ENCODE measurements at places on chromosomes 11 and 22. TPM values are rescaled to one million over a fixed set of nuclear protein-coding genes. Genes with fewer than 3 reads are reported as not detected.

SIK2 gene
- 25.3 TPM for total RNA-seq

MISFA gene
- 6.0 TPM for total RNA-seq

ELFN2 gene
- 1.1 TPM for total RNA-seq

H19 gene
- total RNA-seq, result 76.5 TPM

DNA sequence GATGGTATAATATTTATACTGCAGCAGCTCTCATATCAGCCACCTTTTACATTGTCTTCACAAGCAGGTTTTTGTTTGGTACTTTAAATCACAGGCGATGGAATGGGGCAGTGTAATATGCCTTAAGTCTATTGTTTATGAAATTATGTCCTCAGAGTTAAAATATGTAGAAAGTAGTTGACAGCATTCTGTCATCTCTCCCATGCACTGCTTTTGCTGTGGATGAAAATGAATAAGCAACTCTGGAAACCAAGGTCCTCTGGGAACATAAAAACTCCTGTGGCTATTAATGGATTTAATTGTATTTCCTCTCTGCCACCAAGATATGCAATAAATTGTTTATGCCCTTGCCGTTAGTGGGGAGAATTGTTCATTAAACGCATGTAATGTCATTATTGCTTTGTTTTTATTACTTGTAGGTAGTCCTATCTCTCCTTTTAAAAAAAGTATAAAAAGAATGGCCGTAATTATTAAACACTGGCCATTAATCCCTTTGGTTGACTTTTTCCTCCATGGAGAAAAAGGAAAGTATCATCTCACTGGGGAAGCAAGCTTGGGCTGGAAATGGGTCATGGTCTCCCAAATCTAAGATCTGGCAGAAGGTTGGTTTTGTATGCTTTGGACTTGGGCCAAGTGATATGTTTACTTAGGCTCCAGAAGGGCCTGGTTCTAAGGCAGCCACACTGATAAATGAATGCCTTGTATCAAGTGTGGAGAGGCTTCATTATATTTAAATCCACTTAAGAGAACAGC, 13.1 kb downstream of the PACS1 start:
- DNase-seq, result no peak

GRCh38 chr11:87892291-87892690, 283.0 kb downstream of the RAB38 start:
- no peak for DNase-seq

- no peak for DNase-seq
Observed at GRCh38 chr11:59365232-59366018, 6.7 kb downstream of the OR5AN1 start.

- DNase-seq, result no peak
Observed at GRCh38 chr11:72132646-72133045, 2.9 kb upstream of the FOLR3 start.

- peak; percentile 25 for DNase-seq
Observed at GRCh38 chr22:44424867-44425693, 73.0 kb downstream of the RTL6 start.

DNA sequence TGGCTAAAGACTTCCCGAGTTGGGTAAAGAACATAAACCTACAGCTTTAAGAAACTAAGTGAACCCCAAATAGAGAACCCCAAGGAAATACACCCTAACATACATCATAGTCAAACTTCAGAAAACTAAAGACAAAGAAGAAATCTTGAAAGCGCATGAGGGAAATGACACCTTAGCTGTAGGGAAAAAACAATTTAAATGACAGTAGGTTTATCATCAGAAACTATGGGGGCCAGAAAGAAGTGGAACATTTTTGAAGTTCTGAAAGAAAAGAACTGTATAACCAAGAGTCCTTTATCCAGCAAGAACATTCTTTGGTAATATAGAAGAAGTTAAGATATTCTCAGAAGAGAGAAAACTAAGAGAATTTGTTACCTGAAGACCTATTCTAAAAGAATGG, 15.5 kb upstream of the OR2AT4 start:
- no peak for DNase-seq

GRCh38 chr22:30326255-30326705, 461 bp downstream of the TBC1D10A start:
- DNase-seq, result no peak

GRCh38 chr11:116838321-116839084, 1.1 kb upstream of the APOA1 start:
- no peak for DNase-seq

DNA sequence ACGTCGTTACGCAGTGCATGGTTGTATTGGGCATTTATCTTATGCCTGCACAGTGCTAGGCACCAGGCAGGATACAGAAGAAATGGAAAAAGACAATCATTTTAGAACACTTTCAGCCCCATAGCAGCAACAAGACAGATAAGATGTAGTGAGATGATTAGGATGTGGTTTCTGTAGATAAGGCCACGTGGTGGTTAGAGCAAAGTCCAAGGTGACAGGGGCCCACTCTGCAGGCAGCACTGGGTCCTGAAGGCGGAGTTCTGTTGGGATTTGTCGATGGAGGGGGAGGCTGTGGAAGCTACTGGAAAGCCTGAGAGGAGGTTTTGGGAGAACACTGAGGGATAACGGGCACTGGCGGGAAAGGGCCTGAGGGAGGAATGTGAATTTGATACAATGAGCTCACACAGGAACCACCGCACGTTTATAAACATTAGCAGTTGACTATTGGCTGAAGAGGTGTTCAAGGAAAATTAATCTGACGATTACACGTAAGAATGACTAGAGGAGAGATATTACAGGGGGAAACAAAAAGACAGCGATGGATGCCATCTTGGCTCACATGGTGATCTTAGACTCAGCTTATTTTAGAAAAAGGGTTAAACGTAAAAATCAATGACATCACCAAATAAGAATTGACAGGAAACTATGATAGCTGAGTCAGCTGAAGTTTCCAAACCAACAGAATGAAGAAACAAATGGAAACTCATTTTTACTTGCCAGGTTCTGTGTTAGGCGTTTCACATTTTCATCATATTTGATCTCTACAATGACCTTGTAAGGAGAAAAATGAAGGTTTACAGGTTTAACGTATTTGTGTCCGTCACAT, 551.0 kb downstream of the OPCML start:
- no peak for DNase-seq

DNA sequence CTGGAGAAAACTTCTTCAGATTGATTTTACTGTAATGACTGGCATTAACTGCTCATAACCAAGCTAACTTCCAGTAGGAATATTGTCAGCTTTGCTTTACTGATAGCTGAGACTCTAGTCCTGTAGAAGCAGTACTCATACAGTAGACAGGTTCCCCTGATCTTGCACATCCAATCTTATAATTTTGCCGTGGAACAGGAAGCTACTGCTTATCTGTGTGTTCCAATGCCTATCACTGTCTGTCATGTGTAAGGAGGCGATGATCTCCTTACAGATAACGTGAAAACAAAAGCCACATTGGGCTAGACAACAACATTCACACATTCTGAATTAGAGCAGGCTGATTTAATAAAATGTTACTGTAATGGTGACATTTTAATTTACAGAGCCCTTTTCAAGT, 13.2 kb downstream of the HSD17B12 start:
- no peak for DNase-seq

Data from upper lobe of left lung (tissue), 6 donors.